Foreskin fibroblast (primary cell): ENCODE measurements at places on chromosomes 1 and 21.
A peak's percentile ranks its signal among the peaks of the same experiment; 100 is the strongest.

GRCh38 chr21:40902299-40902698 lies 55.3 kb upstream of the DSCAM start:
- DNase-seq, result no peak

- no peak for DNase-seq
Measured at GRCh38 chr1:10195570-10195969, 14.8 kb upstream of the KIF1B start.

DNA sequence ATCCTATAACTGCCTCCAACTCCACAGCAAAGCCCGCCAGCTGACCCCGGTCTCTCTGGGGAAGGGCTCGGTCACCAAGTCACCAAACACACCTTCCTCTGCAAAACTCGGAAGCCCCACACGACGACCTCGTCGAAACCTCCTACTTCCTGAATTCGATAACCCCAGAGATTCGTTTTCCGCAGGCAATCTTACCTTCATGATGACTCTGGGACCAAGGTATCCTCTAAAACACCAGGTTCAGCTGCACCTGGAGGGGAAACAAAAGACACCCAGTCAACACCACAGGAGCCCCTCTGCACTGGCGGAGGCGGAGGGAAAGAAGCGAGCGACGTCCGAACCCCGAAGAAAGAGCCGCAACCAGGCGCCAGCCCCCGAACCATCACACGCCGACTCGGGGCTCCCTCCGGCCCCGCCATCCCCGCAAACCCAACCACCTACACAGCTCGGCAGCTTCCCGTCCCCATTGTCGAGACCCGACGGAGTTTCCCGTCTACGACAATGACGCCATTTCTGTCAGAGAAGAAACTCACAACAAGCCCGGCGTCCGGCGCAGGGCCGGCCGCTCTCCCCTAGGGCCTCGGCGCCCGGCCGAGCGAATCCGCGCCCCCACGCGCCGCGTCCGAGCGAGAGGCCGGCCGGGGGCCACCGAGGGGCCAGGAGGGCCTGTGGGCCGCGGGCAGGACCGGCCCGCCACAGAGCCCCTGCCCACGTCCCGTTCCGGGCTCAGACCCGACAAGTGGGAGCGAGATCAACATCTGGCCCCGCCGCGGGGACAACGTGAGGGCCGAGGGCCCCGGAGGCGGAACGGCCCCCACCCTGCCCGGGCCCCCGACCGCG lies 1.0 kb downstream of the ARID4B start:
- peak; percentile 50 for DNase-seq

DNA sequence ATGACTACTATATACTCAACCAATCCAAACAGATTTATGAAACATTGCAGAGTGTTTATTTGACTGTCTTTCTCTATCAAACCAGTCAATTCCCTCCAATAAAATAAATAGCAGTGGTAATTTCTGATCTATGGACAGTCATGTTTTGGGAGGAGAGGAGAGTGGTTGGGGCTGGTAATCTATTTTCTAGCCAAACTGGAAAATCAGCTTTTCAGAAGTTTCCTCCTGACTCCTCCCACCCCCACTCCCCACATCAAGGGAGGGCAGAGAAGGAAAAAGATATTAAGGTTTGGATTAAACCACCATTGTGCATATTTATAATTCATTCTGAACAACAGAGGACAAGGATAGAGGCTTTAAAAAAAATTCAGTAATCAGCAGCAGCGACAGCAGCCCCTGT lies 69.4 kb upstream of the SOX13 start:
- no peak for DNase-seq

GRCh38 chr1:31801458-31801857 lies 14.4 kb downstream of the SPOCD1 start:
- DNase-seq, result no peak

- DNase-seq, result no peak
Measured at GRCh38 chr1:47792779-47793178, 204.4 kb downstream of the TRABD2B start.

- DNase-seq, result peak; percentile 48
Measured at GRCh38 chr1:55329091-55329490, 113.9 kb upstream of the USP24 start.

- no peak for DNase-seq
Measured at GRCh38 chr1:226533220-226533619, 15.3 kb upstream of the STUM start.

- DNase-seq, result no peak
Measured at GRCh38 chr21:42581993-42582786, 68.5 kb downstream of the SLC37A1 start.

DNA sequence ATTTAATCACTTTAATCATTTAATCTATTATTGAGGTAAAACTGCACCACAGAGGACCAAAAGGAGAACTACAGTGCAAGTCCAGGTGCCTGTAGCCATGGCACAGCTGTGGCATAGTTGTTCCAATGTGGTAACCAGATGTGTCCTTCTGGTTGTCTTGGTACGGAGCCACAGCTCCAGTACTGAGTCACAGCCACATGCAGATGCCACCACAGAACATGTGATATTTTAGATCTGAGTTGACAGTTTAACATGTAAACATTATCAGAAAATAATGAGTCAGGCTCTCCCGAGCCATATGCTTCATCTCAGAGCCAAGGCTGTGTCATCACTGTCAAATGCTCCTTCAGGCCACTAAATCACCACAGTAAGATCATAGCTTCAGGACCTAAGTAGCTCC lies 56.4 kb upstream of the RGS7 start:
- peak; percentile 98 for DNase-seq

DNA sequence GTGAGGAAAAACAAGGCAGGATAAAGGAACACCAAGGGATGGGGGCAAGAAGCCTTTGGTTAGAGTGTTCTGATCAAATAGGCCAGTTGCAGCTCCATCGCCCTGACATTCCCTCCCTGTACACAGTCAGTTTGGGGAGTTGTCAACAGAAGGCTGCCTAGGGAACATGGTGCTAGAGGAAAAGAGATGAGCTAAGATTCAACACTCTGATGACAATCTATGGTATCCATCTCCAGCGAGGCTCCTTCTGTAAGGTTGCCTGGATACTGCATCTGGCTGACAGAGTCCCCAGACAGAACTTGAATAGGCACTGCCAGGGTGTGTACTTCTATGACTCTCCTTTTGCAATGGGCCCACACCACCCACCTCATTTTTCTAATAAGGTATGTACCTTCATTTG lies 11.2 kb upstream of the SLAMF9 start:
- DNase-seq, result no peak

- no peak for DNase-seq
Measured at GRCh38 chr1:178273707-178274410, 180.0 kb downstream of the RASAL2 start.

DNA sequence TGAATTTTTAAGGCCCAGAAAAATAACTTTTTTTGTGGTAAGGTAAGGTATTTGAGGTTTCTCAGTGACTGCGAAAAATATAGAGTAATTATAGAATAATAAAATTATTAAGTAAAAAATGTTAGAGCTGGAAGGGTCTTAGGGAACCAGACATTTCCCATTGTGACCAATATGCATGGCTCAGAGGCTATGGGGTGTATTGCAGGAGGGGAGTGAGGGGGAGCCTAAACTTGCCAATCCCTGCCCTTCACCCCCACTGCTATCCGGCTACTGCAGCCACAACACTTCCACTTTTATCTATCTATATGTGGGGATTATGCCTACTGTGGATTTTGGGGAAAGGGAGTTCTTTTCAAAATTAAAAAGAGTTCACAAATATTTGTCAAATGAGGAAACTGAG lies 7.6 kb upstream of the GADD45A start:
- DNase-seq, result no peak

- DNase-seq, result no peak
Measured at GRCh38 chr21:44615911-44616590, 4.2 kb downstream of the KRTAP10-8 start.

DNA sequence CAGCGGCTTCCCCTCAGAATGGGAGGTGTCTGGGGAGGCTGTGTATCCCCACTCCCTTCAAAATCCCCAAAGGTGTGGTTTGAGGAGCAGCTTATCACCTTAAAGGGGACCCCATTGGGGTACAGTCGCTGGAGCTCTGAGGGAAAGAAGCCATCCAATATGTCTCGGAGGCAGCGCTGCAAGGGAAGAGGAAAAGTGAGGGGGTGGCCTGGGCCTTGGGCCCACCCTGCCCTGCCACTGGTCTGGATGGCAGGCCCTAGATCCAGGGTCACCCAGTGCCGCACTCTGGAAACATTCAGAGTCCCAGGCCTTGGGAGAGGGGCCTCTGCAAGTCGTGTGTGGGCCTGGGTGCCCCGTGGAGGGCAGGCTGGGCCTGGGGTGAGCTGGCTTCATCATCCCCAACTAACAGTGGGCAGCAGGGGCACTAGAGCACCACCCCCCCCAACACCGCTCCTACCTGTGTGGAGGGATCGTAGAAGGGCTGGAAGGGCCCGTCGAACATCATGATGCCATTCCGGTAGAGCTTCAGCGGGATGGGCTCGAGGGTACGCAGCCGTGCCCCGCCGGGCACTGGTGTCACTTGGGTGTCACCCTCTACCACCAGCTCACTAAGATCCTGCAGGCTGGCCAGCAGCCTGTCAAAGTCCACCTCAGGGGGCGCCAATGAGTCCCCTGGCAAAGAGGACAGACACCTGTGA lies 5.6 kb downstream of the SH3BGRL3 start:
- peak; percentile 39 for DNase-seq
